ENCODE measurements at places on chromosomes 13 and 19.

GRCh38 chr13:27601803-27602202, 18.5 kb downstream of the LNX2 start:
- no peak for DNase-seq

GRCh38 chr19:33721735-33722297, 74.9 kb upstream of the KCTD15 start:
- DNase-seq = no peak

DNA sequence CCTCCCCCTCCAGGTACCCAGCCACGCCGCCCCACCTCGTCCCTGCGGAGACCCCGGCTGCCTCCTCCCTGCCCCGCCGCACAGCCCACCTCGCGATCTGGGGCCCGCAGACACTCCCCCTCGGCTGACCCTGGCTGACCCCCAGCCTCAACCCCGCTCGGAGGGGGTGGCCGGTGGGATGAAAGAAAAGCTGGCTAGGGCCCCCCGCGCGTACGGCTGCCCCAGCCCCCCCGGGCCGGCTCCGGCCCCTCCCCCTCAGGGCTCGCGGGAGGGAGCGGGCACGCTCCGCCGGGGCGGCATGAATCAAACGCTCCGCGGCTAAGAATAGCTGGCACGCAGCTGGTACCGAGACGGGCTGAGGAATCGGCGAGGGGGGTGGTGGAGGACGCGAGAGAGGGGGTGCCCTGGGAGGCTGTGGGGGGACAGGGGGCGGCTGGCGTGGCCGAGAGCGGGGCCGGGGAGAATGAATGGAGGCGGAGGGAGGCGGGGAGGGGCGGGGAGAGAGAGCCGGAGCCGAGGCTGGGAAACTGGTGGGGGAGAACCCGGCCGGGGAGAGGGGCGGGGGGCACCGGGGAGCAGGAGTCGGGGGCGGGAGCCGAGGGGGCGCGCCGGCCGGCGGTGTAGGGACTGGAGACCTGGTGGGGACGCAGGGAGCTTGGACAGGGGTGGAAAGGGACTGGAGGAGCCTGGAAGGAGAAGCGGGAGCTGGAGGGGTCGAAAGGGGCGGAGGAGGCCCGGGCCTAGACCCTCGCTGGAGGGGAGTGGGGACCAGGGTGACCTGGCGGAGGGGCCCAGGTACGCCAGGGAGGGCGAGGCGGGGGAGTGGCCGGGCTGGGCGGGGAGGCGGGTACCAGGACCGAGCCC, 1.1 kb downstream of the SHANK1 start:
- no peak for DNase-seq

- DNase-seq = peak; percentile 51
Measured at GRCh38 chr13:51781246-51782022, 22.5 kb downstream of the DHRS12 start.
